Pons (tissue), 1 donor: ENCODE measurements at places on chromosomes 5 and 9.
A peak's percentile ranks its signal among the peaks of the same experiment; 100 is the strongest.

DNA sequence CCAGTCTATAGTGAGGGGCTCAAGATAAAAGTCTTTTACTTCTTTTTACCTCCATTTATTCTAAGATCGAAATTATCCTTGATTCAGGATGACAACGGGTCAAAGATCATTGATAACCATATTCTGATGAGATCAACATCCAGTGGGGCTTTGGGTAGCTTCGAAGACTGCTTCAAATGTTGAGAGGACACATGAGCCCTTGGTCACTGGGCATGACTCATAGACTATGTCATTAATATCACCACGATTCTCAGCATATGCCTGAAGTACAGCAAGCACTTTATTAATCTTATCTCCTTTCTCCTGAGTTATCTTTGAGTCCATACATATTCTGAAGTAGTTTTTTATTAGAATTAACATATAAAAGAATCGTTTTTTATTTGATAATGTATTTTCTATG lies 117.1 kb upstream of the DAB2 start:
- no peak for DNase-seq

- no peak for DNase-seq
These were observed 211.0 kb downstream of the OSTF1 start for GRCh38 chr9:75299324-75299723.

- DNase-seq: no peak
These were observed 52.8 kb downstream of the WHRN start for GRCh38 chr9:114452219-114453165.

DNA sequence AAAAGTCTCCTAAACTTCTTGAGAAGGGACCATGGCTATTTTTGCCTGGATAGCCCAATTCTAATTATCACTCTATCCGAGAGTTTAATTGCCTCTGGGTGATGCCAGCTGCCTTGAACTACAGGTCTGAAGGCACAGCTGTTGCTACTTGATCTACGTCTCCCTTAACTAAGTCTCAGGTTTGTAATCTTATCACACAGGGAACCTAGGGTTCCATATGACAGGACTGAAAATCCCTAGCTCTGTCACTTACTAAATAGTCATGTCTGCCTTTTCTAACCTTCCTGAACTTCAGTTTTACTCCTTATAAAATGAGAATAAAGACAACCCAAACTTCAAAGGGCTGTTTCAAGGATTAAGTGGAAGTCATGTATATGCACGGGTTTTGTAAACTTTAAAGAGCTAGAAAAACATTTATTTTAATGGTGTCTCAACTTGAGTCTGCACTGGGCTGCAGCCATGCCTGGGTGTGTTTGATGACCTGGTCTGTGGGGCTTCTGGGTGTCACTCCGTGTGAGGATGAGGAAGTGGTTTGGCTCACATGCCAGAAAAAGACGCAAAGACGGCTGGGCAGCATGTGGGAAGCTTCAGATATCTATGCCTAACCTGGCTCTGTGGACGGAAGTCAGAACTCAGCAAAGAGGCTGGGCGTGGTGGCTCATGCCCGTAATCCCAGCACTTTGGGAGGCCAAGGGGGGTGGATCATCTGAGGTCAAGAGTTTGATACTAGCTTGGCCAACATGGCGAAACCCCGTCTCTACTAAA lies 129.3 kb upstream of the SLC44A1 start:
- DNase-seq: peak; percentile 42

DNA sequence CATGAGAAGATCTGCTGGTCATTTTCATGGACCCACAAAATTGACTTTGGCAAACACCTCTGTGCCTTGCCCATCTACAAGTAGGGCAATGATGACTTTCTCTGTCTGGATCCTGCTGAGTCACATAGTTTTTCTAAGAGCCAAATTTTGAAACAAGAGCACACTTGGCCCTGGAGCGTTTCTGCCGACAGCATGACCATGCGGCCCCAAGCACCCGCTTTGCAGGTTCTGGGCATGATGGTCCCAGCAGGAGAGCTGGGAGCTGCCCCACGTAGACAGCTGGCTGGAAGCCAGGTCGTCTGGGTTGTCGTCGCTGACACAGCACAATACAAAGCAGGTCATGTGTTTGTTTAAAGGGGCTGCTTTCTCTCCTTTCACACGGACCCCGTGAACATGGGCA lies 159.8 kb downstream of the SYK start:
- DNase-seq: no peak

DNA sequence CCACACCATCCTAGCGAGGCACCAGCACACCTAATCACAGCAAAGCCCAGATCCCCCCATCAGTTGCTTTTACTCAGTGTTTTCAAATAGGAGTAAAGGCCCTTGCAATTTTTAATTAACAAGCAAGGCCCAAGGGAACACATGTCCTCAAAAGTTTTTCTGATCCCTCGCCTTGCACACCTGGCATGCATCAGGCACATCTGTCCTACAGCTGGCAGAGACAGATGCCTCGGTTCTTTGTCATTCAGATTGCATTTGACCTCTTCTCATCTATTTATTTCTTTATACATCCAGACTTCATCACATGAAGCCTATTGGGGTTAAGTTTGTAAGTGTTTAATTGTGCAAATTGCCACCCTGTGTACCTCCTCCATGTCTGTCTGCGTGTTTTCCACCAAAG lies 241.4 kb downstream of the MARCHF11 start:
- DNase-seq: no peak
